ENCODE measurements at places on chromosomes 4 and X.

DNA sequence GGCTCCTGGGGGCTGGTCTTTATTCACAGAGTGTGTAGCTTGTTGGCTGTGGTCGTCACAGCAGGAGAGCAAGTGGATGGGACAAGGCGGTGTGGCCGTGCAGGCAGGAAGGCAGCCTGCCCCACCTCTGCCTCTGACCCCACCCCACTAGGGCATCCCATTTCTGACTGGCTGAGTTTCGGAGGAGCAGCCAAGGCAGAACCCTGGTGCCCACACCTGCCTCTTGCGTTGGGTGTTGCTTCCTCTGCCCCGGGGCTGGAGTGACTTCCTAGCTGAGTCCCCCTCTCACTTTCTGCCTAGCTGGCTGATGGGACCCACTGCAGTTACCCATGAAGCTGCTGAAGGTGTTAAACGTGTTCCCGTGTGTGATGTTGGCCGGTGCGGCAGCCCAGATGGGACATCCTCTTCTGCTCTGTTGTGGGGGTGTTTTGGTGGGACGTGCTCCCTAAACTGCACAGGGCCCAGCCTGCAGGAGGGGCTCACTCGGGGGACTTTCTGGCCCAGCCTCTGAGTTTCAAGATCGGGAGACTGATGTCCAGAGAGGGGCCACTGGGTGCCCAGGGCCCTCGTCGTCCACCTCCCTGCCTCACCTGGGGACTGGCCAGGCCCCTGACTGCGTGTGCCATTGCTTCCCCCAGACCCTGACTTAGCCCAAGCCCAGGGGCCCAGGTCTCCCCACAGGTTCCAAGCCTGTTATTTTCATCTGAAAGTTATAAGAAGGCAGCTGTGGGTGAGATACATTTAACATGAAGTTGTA lies 101.5 kb downstream of the PSAPL1 start:
- DNase-seq = no peak

GRCh38 chrX:32408389-32408788 lies 803.0 kb downstream of the DMD start:
- no peak for DNase-seq

GRCh38 chrX:9430346-9430921 lies 34.4 kb upstream of the TBL1X start:
- DNase-seq = no peak

GRCh38 chrX:130801901-130802300 lies 101.1 kb downstream of the ENOX2 start:
- no peak for DNase-seq

DNA sequence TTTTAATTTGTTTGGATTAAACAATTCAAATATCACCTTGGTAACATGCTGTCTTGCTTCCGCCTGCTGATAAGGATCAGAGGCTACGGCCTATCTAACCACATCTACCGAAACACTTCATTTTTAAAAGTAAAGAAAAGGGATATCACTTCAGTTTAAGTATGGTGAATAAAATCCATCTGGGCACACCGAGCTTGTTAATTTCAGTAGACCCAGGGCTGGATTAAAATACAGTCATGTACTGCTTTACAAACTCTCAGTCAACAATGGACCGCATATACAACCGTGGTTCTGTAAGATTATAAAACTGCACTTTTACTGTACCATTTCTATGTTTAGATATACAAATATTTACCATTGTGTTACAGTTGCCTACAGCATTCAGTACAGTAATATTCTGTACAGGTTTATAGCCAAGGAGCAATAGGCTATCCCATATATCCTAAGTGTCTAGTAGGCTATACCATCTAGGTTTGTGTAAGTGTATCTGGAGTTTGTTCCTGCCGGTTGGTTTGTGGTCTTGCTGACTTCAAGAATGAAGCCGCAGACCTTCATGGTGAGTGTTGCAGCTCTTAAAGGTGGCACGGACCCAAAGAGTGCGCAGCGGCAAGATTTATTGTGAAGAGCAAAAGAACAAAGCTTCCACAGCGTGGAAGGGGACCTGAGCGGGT lies 40.0 kb downstream of the SEPTIN11 start:
- DNase-seq = no peak

DNA sequence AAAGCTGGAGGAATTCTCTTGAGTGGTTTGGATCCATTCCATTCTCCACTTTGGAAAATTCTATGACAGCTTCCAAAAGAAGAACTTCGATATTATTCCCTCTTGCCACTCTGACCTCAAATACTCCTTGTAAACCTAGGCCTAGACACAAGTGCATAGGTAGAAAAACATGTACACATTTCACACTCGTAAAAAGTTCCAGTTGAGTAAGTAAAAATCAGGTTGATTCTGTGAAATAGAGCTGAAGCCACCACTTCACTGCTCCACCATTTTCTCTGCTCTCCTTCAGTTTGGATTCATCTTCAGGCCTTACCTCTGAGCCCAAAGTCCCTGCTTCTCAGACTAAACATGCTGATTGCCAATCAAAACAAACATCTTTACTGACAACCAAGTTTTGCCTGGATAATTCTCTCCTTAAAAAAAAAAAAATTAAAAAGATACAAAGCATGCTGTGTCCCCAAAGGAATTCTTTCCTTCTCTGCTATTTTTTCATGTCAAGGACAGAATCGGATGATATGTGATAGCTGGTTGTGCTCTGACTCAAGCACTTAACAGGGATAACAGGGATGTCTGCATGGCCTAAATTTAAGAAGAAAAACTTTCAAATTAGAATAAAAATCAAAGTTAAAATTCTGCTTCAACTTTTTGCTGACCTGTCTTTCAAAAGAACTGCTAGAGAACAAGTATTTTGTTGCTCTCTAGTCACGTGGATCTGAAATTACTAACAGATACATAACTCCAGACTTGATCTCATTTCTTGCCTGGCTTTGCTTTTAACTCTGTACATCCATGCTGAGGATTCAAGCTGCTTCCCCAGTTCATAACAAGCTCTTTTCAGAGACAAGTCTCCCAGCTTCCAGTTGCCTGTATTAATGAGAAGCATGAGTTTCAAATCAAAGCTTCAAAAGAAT lies 420.9 kb upstream of the INTU start:
- DNase-seq = no peak

DNA sequence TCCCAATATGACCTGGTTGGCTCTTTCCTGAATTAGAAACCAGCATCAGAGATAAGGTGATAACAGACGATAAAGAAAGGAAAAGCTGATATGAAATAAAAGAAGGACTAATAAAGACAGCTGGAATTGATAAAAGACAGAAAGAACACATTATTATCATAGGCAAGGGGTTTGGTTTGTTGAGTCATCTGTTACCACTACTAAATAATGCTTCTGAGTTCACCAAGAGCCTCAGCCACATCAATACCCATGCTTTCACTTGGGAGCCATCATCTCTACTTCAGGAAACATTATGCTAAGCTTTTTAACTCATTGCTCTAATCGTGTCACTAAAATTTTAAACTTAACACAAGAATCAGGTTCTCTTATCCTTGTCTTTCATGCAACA lies 27.6 kb downstream of the ANXA5 start:
- peak; percentile 49 for DNase-seq

DNA sequence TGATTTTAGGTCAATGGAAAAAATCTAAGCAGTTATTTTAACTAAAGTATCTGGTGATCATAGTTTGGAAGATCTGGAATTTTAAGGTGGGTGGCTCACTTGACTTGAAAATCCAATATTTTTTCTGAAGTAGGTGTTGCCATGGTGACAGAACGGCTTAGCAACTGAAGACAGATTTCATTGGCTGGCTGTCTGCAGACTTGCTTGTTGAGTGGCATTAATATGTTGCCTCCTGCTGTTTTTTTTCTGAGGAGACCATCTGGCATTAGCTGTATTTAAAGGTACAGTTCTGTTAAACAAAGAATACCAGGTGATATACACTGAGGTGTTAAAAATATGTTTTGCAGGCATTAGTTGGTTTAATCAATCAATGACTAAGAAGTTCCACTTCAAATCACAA lies 19.8 kb downstream of the CPE start:
- DNase-seq = no peak

GRCh38 chr4:174522183-174523024 lies at the start of gene HPGD:
Gene HPGD (minus strand): TSS chr4:174522488. CDS start chr4:174522451, 37 bp downstream.
- no peak for DNase-seq

GRCh38 chr4:84529169-84529751 lies 30.2 kb upstream of the NKX6-1 start:
- DNase-seq = no peak

- DNase-seq = no peak
Measured at GRCh38 chr4:32203340-32203739, 1483.2 kb downstream of the PCDH7 start.

GRCh38 chr4:88531549-88531948 lies 8.0 kb upstream of the PYURF start:
- DNase-seq = no peak

DNA sequence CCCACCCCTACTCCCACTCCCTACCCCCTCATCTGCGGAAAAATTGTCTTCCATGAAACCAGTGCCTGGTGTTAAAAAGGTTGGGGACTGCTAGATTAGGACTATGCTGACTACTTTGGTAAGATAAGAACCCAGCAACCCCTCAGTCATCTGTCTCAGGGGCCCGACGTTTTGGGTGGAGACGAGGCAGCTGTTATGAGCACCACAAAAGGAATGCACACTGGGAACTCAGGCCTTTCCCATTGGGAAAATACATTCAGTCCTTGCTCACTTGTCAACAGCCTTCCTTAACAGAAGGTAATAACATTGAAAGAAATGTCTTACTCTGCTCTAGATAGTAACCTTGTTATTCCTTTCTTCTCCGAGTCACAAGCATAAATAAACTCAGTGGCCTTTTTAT lies 310.8 kb downstream of the AFF2 start:
- DNase-seq = peak; percentile 8

GRCh38 chr4:102586644-102587021 lies 85.5 kb downstream of the NFKB1 start:
- no peak for DNase-seq

GRCh38 chr4:54102531-54103106 lies 2.7 kb downstream of the GSX2 start:
- DNase-seq = no peak

GRCh38 chr4:175509320-175509719 lies 302.7 kb downstream of the GPM6A start:
- DNase-seq = no peak

GRCh38 chr4:4260185-4260751 lies 12.2 kb upstream of the TMEM128 start:
- DNase-seq = no peak

- DNase-seq = no peak
Measured at GRCh38 chrX:15815779-15816437, 25.6 kb downstream of the ZRSR2 start.

DNA sequence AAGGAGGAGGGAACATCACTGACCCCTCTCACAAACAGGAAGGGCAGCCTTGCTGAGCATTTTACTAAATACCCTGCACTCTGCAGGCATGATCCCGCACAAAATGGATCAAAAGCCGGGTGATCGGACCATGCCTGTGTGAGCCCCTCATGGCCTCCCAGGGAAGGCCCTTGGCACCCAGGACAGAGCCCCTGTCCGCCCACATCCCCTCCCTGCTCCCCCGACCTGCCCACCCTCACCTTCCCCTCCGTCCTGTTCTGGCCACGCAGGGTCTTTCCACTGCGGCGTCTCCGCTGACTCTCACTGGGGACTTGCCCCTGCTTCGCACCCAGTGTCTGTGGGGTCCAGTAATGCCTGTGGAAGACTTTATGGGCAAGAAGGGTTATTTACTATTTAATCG lies 105.0 kb downstream of the HMX1 start:
- no peak for DNase-seq

DNA sequence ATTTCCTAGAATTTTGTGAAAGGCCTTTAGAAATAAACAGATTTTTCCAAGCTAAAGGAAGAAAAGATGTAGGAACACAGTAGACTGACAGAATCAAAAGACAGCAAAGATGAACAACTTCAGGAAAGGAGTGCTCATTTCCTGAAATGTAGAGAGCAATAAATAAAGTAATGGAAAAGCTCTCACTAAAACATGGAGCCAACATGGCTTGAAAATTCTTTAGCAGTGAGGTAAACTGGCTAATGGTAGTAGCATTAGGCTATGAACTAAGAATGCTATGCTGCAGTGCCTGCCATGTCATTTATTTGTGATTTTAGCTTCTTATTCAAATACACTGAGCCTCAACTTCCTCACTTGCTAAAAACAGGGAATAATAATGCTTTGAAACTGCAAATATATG lies 108.7 kb downstream of the IQCM start:
- peak; percentile 12 for DNase-seq

DNA sequence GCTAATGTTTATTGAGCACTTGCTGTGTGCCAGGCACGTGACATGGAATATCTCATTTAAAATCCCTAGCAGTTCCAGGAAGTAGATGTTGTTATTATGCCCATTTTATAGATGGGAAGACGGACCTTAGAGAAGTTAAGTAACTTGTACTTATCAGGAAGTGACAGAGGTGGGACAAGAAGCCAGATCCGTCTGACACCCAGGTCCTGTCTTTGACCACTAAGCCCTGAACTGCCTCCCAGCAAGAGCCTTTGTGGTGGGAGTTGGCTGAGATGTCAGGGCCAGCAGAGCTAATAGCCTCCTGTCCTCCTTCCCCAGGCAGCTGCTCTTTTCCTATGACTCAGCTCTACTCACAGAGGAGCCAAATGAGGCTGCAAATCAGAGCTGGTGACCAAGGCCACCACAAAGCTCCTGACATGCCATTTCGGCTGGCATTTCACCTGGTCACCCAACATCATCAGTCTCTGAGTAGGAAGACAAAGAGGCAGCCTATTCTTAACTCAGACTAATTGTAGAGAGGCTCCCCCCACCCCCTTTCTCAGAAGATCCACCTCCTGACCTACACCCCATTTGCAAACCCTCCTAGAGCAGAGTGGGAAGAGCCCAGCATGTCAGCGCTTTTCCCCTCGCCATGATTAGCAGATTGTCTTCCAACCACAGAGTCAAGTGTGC lies 175.1 kb upstream of the KIT start:
- no peak for DNase-seq

GRCh38 chrX:49254639-49255038 lies 9.9 kb downstream of the FOXP3 start:
- DNase-seq = no peak

GRCh38 chr4:29199025-29199424 lies 1521.1 kb upstream of the PCDH7 start:
- DNase-seq = no peak

DNA sequence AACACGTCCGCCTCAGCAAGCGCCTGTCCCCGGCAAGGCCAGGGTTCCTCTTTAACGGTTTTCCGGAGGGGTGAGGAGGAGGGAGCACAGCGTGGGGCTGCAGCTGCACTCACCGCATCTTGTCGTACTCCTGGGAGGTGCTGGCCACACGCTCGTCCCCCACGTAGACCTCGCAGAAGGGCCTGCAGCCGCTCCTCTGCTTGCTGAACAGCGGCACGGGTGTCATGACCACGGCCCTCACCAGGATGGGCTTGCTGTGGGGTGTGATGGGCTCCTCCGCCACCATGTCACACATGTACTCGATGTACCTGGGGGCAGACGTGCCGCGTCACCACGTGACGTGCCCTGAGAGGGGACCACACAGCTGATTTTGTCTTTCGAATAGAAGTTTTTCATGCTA lies 51.6 kb upstream of the CPLX1 start:
- no peak for DNase-seq

- no peak for DNase-seq
Measured at GRCh38 chrX:110373310-110373709, 14.7 kb downstream of the RTL9 start.

- no peak for DNase-seq
Measured at GRCh38 chr4:151197247-151197646, 79.7 kb upstream of the PRSS48 start.

Measured in fibroblast of skin of left biceps (primary cell).